ENCODE measurements at places on chromosomes 4 and X. TPM values are rescaled to one million over a fixed set of nuclear protein-coding genes. Genes with fewer than 3 reads are reported as not detected.
A peak's percentile ranks its signal among the peaks of the same experiment; 100 is the strongest.

- no peak for DNase-seq
Observed at GRCh38 chrX:123924186-123924585, 37.3 kb upstream of the STAG2 start.

DNA sequence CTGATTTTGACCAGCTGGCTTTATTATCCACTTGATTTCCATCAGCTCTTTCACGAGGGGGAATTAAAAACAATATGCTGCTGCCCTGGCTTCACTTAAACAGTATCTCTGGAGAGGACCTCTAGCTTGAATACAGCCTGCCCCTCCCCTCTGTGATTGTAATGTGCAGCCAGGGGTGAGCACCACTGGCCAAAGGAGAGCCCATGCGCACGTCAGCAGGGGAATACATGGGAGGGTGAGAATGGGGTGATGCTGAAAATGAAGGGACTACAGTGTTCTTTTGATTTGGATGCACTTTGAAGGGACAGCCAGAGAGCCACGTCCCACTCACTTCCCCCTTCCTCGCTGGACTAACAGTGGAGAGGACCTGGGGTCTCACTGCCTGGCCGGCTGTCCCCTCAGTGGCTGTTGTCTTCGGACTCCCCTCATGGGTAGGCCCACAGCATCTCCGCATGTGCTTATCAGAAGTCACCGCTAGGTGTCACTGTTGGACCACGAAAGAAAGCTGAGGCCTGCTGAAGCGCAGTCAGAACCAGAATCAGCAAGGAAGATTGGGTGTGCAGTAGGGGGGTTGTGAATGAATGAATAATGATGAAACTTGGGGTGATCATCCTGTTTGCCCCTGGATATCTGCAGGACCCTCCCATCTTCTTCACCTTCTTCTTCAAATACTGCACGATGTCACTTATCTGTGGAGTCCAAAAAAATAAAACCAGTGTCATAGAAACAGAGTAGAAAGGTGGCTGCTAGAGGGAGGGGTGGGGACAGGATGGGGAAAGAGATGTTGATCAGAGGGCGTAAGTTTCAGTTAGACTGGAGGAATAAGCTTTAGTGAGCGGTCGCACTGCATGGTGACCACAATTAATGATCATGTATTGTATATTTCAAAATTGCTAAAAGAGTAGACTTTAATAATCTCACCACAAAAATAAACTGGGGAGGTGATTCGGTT, 32.8 kb downstream of the CLCN4 start:
- peak; percentile 52 for DNase-seq

- no peak for DNase-seq
Observed at GRCh38 chr4:98193459-98194105, 50.3 kb upstream of the STPG2 start.

- no peak for DNase-seq
Observed at GRCh38 chr4:16893141-16893651, 5.2 kb downstream of the LDB2 start.

DNA sequence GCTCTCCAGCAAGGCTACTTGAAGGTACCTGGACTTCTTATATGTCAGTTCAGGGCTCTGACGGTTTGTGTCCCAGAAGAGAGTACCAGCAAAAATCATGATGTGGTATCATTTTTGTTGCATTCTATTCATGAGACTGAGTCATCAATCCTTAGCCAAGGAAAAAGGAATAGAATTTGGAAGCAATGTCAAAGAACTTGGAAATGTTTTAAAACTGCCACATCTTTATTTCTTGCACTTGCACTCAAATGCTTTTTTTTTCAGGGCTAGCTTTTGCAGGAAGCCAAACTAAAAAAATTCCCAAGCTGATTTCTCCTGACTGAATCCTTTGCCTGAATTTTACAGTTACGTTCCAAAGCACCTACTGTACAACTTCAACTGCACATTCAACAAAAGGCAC, 112.4 kb downstream of the NPFFR2 start:
- no peak for DNase-seq

DNA sequence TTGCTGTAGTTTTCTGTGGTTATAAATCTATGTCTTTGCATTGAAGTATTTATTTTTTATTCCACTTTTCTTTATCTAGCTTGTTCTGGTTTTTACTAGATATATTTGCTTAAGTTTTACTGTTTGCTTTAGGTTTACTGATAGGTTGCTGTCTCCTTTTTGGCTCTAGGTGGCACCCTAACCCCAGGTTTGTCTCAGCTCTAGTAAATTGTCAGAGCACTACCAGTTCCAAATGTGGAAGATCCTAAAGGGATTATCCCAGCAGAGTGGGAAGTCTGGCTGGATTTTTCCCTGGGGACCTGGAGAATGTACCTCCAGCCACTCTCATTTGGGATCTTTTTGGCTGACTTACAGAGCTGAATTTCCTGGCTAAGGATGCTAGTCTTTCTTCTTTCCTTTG, 106.1 kb downstream of the PBDC1 start:
- DNase-seq = peak; percentile 12

GRCh38 chr4:1806223-1806564, 13.1 kb downstream of the FGFR3 start:
- DNase-seq = no peak

GRCh38 chr4:175934506-175934905, 122.4 kb upstream of the GPM6A start:
- DNase-seq = no peak

GRCh38 chr4:123234955-123235354, 161.6 kb upstream of the SPRY1 start:
- no peak for DNase-seq

DNA sequence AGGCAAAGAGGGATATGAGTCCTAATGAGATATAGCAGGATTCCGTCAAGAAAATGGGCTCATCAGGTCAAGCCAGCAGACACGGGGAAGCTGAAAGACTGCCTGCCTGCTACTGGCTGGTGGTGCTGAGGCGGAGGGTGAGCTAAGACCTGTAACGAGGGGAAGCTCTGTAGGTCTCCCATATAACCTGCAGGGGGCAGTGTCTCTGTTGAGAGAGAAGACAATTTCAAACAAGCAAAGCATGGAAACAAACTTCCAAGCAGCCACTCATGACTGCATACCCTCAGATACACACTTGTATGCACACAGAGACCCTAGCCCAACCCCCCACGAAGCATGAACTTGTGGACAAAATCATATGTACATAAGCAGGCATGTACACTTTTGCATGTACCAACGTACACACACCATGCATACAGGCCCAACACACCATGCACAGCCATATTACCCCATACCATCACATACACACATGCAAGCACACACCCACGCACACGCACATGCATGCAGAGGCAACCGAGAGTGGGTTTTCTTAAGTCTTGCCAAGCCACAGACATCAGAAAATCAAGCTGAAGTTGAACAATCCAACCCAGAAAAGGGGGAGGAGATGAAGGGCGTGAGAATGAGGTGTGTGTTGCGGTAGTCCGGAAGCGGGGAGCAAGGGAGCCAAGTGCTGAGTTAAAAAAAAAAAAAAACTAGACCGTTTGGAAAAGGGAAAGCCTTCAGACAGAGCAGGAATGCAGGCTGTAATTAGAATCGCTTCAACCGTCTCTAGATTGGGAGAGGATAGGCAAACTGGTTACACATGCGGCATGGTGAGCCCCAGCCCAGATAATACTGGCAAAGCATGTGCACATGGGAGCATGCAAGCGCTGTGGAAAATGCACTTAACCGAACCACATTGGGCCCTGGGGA, 71.0 kb downstream of the PJA1 start:
- DNase-seq = peak; percentile 49

DNA sequence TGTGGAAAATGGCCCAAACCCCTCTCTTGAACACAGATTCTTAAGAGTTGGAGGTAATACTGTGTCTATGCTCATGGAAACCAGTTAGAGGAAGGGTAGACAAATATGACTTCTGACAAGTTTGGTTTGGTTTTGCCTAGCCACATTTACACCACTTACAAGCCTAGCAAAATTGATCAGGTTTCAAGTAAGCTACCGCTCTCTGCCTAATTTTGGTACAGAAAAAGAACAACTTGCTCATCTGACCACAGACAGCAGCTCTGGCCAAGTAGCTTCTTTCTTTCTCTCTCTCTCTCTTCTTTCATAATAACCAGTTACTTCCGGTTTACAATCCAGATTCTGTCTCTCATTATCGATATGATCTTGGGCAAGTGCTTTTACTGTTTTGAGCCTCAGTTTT, 260.0 kb downstream of the GLUD2 start:
- no peak for DNase-seq

The BEX5 gene
- not detected for total RNA-seq

The MSN gene
- 161 TPM for total RNA-seq

The NHSL2 gene
- 0.80 TPM for total RNA-seq

The PLXNA3 gene
- total RNA-seq = 2.2 TPM
